ENCODE measurements at places on chromosomes 5 and 9.

- no peak for DNase-seq
Measured at GRCh38 chr5:111535879-111536549, 23.7 kb upstream of the STARD4 start.

DNA sequence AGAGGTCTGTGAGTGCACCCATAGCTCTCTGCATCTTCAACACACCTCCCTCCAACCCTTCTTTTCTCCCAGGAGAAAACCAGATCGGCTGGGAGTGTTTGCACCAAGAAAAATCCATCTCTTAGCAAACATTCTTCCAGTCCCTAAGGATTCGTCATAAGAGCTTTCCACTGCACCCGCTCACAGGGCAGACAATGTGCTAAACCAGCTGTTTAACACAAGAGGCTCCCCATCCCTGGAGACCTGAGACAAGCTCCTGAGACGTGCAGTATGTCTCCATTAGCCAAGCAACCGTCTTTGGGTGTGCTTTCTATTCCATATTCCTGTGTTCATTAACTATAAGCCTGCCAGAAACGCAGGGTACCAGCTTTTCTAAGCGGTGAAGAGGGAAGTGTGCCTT lies 93.6 kb upstream of the ZNF462 start:
- no peak for DNase-seq

DNA sequence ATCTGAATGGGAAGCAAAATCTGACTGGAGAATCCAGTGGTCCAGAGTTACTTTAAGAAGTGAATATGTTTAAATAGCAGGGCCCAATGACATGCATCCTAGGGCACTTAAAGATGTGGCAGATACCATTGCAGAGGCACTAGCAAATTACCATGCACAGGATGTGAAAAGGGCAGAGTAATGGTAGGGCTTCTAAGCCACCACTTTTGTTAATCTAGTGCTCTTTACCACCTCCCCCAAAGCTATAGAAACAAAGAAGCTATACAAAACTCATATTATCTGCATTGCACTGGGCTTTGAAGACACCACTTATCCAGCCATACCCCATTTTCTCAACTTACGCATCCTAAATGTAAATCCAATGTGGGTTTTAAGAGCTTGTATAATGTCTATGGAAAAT lies 81.2 kb downstream of the ZCCHC7 start:
- DNase-seq = no peak

DNA sequence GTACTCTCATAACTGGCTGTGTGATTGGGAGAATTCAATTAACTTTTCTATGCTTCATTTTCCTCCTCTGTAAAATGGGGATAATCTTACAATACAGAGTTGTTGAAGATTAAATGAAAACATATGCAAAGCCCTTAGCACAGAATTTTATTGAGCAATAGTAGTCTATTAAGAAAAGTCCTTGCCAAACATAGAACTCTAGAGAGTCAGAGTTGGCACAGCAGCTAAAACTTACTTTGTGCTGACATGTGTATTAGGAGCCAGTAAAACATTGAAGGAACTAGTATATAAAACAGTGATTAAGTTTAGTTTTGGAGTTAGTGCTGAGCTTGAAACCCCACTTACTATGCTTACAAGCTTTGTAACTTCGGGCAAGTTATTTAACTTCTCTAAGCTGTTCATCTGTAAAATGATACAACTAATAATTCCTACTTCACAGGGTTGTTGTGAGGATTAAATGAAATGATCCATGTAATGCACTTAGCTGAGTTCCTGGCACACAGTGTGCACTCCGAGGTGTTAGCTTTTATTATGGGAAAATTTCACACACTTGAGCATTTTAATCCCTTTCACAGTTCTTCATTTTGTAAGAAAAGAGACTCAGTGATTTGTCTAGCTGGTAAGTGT lies 20.0 kb upstream of the GRIN3A start:
- no peak for DNase-seq

GRCh38 chr5:32848681-32849080 lies 137.6 kb downstream of the NPR3 start:
- DNase-seq = no peak

DNA sequence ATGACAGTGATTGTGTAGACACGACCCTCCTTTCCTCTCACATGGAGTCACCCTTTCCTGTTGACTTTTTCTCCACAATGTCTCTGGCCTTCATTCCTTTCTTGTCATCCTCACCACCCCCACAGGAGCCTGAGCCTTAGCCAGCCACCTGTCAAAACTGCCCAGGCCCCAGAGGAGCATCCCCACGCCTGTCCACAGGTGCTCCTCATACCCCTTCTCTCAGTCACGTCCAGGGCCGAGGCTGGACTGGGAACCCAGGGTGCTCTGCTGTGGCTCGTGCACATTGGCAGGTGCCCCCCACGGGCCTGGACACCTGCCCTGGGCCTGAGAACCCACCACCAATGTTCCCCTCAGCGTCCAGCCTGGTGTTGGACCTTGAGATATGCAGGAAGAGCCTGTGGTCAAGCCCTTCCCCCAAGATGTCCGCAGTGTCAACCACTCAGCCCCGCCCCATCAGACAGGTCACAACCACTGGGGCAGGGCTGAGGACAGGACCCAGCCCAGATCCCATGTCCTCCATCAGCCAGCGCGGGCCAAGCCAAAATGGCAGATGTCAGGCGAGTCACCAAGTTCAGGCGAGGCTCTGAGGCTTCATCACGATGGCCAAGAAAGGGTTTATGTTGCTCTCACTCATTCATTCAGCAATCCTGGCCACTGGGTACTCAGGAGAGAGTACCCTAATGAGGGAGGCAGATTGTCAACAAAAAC lies 65.8 kb upstream of the STXBP1 start:
- no peak for DNase-seq
